Stimulated activated naive B cell treated with anti-CD40 and anti-IgM and Interleukin-4, amounts not matched to agents 10 μg/mL and 1 μg/mL and 100 μg/mL, for 72 hours (primary cell): ENCODE measurements at places on chromosomes 7 and 10.

GRCh38 chr10:36602374-36602773, 523.0 kb upstream of the ANKRD30A start:
- no peak for DNase-seq

DNA sequence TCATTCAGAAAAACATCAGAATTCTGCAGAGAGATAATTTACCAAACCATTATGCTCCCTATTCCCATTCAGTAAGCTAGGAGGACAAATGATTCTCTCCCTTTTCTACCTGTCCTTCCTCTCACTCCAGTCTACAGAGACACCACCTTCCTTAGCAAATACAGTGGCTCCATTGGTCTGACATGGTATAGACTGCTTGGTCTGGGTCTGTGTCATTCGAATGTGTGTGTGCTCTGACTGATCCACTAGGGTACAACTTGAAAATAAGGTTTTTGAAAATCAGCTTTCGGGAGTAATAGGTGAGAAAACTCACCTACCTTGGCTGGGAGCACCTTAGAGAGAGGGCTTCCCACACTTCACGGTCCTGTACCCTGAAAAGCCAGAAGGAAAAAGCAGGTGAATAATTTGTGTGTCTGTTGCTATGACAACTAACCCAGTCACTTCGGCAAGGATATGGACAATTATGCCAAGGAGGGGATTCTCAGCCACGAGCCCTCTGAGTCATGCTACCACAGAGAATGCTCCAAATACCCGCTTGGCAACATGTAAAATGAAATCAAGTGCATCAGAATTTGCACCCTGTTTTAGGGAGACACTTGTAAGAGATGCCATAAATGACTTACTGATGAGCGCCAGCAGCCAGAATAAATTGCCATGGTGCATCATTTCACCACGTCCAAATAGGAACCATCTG, 114.5 kb upstream of the PRKCQ start:
- no peak for DNase-seq

GRCh38 chr10:79930751-79931150, 18.2 kb downstream of the SFTPD start:
- no peak for DNase-seq

GRCh38 chr7:5514440-5515035, 90.9 kb upstream of the TNRC18 start:
- DNase-seq, result no peak

- DNase-seq, result no peak
Measured at GRCh38 chr7:874031-874749, 2.2 kb upstream of the GET4 start.

DNA sequence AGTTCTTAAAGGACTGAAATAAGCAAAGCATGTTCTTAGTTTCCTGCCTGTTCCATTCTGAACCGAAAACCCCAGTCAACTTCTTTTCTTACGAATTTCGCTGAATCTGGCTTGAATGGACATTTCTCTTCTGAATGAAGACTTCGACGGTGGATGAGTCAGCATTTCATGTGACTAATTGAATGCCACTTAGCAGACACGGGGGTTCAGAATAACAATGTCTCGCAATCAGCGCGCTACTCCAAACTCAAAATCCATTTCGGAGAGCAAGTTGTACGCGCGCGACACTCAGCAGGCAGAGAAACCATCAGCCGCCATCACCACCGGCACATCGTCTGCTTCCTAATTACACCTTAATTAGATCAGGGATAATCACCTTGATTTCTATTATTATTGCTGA, 239.0 kb upstream of the KLF6 start:
- no peak for DNase-seq

DNA sequence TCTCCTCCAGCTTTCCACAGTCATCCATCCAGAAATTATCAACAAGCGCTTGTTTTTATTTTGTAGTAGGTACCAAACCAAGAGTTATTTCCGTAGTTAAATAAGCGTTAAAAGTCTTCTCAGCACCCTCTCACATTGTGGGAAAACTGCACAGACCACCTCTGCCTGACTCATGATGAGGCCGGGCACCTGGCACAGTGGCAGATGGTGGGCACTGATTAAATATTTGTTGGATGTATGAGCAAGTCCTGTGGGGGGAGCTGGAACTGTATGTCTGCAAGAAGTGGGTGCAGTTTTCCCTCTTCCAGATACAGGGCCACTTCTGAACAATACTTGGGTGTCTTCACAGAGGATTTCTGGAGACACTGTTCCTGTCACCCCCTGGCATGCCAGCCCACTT, 5.3 kb upstream of the REPIN1 start:
- no peak for DNase-seq

DNA sequence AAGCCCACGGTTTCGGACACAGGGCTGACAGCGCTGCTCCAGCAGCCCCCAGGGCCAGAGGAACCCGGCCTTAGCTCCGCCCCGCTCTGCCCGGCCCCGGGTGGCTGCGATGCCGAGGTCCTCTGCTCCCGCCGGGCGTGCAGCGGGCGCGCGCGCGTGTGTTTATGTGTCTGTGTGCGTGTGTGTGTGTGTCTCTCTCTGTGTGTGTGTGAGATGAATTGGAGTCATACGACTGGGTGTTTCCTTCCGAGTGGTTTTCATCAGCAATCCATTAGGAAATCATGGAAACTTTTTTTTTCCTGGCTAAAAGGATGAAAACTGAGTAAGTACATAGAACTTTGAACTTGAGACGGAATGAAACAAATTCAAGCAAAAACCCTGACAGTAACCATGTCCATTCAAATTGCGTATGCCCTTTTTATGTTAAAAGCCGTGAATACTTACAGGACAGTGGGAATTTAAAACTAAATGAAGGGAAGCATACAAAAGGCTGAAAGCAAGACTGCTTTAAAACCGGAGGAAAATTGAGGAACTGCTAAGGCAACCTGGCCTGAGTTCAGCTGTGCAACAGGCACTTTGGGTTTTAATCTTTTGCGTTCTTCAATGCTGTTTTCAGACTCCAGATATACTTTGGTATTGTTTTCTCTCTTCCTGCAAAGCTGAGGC, at the start of gene CPED1:
Gene CPED1 (plus strand): TSS at position 121 of the 666 bp plus-strand sequence. CDS start 911 bp downstream, outside the sequence.
- DNase-seq, result peak; percentile 32

- no peak for DNase-seq
Measured at GRCh38 chr7:137801003-137801402, 45.8 kb downstream of the DGKI start.

GRCh38 chr7:122622682-122623081, 76.2 kb downstream of the RNF133 start:
- no peak for DNase-seq

- no peak for DNase-seq
Measured at GRCh38 chr7:34365611-34366010, 292.4 kb upstream of the NPSR1 start.

GRCh38 chr10:132701099-132701845, 84.7 kb downstream of the NKX6-2 start:
- no peak for DNase-seq

DNA sequence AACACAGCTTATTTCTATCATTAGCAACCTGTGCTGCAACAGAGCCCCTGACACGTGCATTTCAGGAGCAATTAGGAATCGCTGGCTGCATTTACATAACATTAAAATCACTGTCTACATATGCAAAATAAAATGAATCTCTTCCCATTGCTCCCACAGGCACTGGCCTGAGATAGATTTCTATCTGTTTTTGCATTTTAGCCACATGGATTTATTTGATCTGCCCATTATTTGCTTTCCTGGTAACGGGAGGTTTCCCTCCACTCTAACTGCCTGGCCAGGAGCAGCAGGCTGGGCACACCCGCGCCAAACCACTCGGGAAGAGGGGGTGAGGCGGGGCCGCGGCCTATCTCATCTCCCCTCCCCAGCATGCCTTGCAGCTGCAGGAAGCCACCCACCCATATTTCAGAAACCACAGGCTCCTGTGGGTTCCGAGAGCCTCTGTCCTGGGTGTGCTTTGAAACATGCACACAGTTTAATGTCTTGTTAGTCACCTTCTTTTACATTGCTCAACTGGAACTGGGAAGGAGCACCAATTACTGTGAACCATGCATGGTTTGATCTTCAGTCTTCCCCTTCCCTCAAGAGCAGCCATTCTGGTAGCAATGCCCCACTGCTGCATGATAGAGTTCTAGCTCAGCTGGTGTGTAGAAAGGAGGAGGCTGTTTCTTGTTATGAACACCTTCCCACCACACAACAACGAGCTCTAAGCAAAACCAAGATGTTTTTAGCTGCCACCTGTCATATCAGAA, 37.7 kb upstream of the IKZF1 start:
- peak; percentile 61 for DNase-seq

GRCh38 chr7:48299580-48300169, 128.4 kb downstream of the ABCA13 start:
- no peak for DNase-seq

- no peak for DNase-seq
Measured at GRCh38 chr10:131997366-131998049, 15.8 kb upstream of the BNIP3 start.

- no peak for DNase-seq
Measured at GRCh38 chr10:102564209-102564834, 60.5 kb downstream of the SUFU start.

DNA sequence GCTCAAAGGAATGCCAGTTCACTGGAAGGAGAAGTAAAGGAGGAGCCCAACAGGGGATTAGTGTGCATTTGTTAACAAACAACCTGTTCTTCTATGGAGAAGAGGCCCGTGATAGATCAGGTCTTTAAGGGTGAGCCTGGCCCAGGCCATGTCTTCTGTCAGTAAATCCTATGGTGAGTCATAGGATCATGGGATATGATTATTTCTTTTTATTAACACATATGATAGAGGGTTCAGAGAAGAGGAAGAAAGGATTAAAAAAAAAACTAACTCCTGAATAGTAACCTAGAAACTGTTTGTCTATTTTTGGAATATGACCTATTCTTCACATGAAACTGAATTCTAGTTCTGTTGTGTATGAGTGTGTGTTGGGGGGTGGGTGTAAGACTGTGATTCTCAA, 70.4 kb downstream of the GPR158 start:
- DNase-seq, result no peak

GRCh38 chr7:132148876-132149275, 427.4 kb downstream of the PLXNA4 start:
- no peak for DNase-seq

DNA sequence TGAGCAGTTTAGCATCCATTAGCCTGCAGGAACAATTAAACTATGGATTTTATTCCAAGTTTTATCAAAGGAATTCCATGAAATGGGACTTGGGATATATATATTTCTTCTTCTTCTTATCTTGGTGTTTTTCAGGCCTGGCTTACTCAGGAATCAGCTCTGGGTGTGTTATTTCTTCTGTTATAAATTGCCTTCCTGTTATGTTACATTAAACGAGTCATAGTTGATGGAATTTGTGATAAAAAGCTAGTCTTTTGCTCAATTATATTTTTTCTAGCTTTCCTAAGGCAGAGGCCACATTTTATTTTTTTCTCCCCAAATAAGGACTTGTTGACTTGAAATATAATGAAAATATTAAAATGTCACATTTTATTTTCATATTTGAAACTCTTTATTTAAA, 141.3 kb downstream of the EPC1 start:
- DNase-seq, result no peak

DNA sequence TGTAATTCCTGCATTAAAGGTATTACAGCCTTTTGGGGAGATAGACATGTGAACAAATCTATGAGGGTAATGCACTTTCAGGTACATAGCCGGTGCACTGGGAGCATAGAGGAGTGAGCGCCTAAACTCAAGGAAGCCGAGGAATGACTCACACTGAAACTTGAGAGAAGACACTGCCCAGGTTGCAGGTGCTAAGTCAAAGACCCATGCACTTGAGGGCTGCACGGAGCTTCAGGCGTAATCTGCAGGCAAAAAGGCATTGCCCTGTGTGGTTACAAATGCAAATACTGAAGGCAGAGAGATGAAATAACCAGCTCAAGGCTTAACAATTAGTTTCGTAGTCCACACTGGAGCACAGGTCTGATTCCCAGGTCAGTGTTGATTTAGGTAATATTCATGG, 51.0 kb upstream of the OSBPL3 start:
- DNase-seq, result no peak

DNA sequence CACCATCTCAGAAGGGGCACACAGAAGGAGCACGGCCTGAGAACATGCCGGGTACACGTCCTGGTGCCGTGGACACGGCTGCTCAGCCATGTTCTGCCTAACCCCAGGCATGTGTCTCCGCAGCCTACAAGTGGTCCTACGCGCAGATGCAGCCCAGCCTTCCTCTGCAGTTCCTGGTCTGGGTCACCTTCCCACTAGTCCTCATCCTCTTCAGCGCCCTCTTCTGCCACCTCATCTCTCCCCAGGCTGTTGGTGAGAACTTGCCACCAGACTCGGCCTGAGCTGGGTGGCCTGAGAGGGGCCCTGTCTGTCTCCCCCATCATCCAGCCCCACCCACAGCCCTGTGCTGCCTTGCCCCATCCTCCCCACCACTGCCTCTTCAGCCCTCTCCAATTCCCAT, 5.3 kb downstream of the CLCN1 start:
- DNase-seq, result no peak

DNA sequence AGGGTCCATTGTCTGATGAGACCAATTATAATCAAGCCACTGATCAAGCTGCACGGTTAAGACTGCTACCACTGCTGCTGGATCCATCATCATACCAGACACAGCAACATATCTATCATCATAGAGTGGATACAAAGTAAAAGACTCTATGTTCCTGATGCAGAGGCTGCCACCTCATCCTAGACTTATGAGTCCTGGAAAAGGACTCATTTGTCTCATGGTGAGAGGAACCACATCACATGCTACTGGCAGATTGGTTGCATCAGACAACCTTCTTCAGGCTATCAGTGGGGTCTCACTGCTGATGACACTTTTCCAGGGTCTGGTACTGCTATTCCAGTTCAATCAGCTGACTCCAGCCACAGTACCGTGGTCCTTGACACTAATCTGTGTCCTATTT, 79.0 kb downstream of the ABI1 start:
- no peak for DNase-seq

GRCh38 chr10:115660391-115660790, 567.2 kb downstream of the ATRNL1 start:
- no peak for DNase-seq

DNA sequence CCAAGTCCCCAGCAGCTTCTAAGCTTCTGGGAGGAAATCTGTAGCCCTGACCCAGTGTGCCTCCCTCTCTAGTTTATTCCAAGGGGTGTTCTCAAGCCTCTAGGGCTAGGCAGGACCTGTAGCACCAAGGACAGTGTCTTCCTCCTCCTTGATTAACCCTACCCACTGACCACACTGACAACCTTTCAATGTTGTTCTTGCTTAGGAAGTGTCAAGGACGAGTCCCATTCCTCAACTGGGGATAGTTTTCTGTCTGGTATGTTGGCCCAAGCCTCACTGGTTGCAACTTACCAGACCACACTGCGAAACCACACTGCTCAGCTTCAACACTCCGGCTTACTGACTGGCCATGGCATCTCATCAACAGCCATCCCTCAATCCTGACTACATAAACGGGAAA, 100.0 kb downstream of the RNF216 start:
- no peak for DNase-seq

GRCh38 chr10:97200616-97201015, 14.9 kb upstream of the SLIT1 start:
- peak; percentile 18 for DNase-seq

GRCh38 chr10:43206391-43207235, 60.3 kb downstream of the RASGEF1A start:
- DNase-seq, result peak; percentile 0

- no peak for DNase-seq
Measured at GRCh38 chr7:33156441-33156840, 27.1 kb downstream of the BBS9 start.

GRCh38 chr10:52807803-52808202, 35.2 kb upstream of the MBL2 start:
- DNase-seq, result no peak
